ENCODE measurements at places on chromosomes 4 and X.
A peak's percentile ranks its signal among the peaks of the same experiment; 100 is the strongest.

GRCh38 chr4:7384929-7385890, 49.5 kb downstream of the PSAPL1 start:
- DNase-seq: no peak

DNA sequence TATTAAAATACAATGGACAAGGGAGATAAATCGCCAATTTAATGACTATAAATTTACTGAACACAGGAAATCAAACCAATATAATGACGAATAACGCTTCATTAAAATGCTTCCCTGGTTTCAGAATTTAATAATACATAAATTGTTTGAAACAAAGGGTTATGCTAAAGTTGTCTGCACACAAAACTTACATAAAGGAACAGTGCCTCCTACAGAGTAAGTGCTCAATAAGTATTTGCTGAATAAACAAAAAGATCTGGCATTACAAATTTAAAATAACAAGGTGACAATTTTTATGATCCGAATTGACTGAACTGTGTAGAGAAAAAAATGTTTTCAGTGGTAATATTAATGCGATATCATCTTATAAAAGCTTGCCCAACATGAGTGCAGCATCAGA, 69.6 kb downstream of the NOCT start:
- no peak for DNase-seq

GRCh38 chrX:76862509-76862908, 435.0 kb downstream of the MAGEE1 start:
- no peak for DNase-seq

DNA sequence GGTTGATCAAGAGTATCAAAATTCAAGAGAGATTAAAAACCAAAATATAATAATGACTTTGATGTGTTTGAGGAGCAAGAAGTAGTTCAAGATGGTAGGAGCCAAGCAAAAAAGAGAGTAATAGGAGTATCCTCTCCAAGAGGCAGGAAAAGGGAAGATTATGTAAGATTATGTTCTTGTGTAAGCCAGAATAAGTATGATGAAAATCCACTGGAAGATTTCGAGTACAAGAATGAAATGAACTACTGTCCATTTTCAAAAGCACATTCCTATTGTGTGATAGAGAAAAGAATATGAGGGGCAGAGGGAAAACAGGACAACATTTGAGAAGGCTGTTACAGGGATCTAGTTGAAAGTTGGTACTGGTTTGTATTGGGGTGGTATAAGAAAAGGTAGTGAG, 659.6 kb upstream of the INTU start:
- no peak for DNase-seq

GRCh38 chr4:143558823-143559756, 45.6 kb downstream of the SMARCA5 start:
- peak; percentile 36 for DNase-seq

GRCh38 chr4:78651250-78651860, 99.8 kb downstream of the ANXA3 start:
- no peak for DNase-seq

DNA sequence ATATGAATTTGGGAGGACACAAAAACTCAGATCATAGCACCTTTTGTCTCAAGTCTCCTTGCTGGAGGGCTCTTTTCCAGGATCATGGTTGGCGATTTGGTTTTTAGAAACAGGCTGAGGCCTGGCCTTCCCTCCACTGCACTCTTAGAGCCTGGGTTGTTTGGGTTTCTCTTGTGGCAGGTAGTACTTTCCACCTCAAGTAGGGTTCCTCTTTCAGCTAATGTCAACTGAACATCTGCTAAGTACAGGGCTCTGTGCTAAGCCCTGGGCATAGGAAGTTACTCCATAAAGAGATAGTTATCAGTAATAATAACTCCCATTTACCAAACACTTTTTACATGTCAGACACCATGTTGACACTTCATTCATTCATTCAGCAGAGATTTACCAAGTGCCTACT, 28.2 kb upstream of the APLN start:
- no peak for DNase-seq

- no peak for DNase-seq
Observed at GRCh38 chr4:87978681-87979080, 3.2 kb downstream of the SPP1 start.

GRCh38 chr4:7760706-7761105, 179.0 kb downstream of the AFAP1 start:
- DNase-seq: no peak

- no peak for DNase-seq
Observed at GRCh38 chr4:29571322-29571721, 1148.8 kb upstream of the PCDH7 start.

GRCh38 chr4:137124278-137124932, 407.9 kb downstream of the PCDH18 start:
- no peak for DNase-seq

- DNase-seq: no peak
Observed at GRCh38 chrX:141791856-141792255, 46.3 kb upstream of the MAGEC3 start.

DNA sequence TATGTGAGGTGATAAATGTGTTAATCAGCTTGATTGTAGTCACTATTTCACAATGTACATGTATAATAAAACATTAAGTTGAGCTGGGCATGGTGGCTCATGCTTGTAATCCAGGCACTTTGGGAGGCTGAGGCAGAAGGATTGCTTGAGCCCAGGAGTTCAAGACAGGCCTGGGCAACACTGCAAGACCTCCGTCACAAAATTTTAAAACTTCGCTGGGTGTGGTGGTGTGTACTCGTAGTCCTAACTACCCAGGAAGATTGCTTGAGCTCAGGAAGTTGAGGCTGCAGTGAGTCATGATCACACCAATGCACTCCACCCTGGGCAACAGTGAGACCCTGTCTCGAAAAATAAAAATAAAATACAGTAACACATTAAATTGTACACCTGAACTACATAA, 20.1 kb downstream of the LYAR start:
- no peak for DNase-seq

- no peak for DNase-seq
Observed at GRCh38 chrX:9494771-9495170, 29.9 kb downstream of the TBL1X start.

GRCh38 chr4:165610679-165611437, 232.1 kb downstream of the CPE start:
- DNase-seq: no peak

GRCh38 chr4:119523399-119523798, 105.2 kb downstream of the PDE5A start:
- DNase-seq: no peak

DNA sequence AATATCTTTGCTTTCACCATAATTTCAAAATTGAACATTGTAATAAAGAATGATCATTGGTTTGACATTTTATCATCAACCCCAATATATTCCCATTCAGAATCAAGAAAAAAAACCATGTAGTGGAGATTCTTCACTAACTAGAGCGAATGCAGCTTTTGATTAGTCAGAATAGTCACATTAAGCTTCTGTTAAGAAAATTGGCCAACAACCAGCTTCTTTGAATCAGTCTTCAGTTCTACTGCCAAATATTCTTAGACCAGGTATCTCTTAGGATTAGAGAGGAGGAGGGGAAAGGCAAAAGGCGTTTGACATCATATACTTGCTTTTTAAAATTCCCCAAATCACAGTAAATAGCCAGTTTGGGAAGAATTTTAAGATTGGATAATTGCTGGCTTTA, 22.2 kb upstream of the TBC1D8B start:
- DNase-seq: no peak

GRCh38 chrX:48711929-48712505, 15.5 kb downstream of the SUV39H1 start:
- no peak for DNase-seq

DNA sequence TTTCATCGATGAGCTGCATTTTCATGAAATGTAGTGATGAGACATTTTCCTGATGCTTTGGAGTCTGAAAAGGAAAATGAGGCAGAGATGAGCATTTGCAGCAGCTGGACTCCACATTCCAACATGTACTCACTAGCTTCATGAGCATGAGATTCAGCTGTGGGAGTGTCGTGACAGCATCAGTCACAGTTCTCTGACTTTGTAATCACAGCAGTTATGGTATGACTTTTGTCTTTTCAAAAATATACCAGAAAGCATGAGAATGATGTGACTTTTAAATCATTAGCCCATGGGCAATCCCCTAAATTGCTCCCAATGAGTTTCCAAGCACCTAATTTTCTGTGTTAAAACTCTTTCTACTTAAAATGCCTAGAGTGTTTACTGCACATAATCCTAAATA, 18.3 kb upstream of the MSL3 start:
- DNase-seq: no peak

DNA sequence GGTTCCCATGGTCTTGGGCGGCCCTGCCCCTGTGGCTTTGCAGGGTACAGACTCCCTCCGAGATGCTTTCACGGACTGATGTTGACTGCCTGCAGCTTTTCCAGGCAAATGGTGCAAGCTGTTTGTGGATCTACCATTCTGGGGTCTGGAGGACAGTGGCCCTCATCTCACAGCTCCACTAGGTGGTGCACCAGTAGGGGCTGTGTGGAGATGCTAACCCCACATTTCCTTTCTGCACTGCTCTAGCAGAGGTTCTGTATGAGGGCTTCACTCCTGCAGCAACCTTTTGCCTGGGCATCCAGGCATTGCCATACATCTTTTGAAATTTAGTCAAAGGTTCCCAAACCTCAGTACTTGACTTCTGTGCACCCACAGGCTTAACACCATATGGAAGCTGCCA, 176.1 kb downstream of the DCAF12L1 start:
- DNase-seq: no peak

GRCh38 chr4:48645225-48645794, 134.8 kb downstream of the FRYL start:
- DNase-seq: no peak

- DNase-seq: no peak
Observed at GRCh38 chr4:51836549-51836948, 6.4 kb upstream of the DCUN1D4 start.

DNA sequence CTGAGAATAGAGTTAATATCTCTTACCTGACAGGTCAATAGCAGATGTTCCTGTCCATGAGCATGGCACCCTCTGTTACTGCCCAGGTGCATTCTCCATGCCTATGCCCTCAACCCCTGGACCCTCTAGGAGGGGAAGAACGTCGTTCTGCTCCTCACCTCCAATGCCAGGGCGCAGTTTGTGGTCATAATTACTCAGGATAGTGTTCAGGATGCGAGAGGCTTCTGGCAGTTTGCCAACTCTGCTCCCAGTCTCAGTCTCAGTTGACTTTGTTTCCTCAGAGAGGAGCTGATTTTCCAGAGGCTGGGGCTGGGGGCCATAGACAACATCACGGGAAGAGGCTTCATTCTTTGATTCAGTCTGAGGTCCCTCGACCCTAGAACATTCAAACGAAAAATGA, 4.4 kb downstream of the GABRE start:
- no peak for DNase-seq

Measured in activated CD8-positive, alpha-beta memory T cell treated with anti-CD3 and anti-CD28 coated beads for 4 hours (primary cell).